Camera-type eye (tissue), 1 donor: ENCODE measurements at places on chromosomes 12 and 14. TPM values are rescaled to one million over a fixed set of nuclear protein-coding genes. Genes with fewer than 3 reads are reported as not detected.

The RNASE3 gene
- total RNA-seq, result not detected

The OR4E2 gene
- total RNA-seq, result not detected

The SSTR1 gene
- total RNA-seq, result 3.2 TPM

The ANKRD33 gene
- 4.2 TPM for total RNA-seq

The CMKLR1 gene
- total RNA-seq, result 4.0 TPM

The WNT1 gene
- total RNA-seq, result not detected

The PTPRO gene
- total RNA-seq, result 51.3 TPM

The CCDC196 gene
- total RNA-seq, result not detected

The KLRC1 gene
- total RNA-seq, result 0.27 TPM

The NINJ2 gene
- total RNA-seq, result 0.93 TPM

The OR6C2 gene
- not detected for total RNA-seq

The LRRC10 gene
- total RNA-seq, result not detected

The AMDHD1 gene
- 5.8 TPM for total RNA-seq

The NFKBIA gene
- 149 TPM for total RNA-seq

The GLIPR1L2 gene
- 4.5 TPM for total RNA-seq

The NEUROD4 gene
- 367 TPM for total RNA-seq

The HAL gene
- total RNA-seq, result 0.49 TPM

The DHRS4 gene
- total RNA-seq, result 13.3 TPM

The KRT6C gene
- not detected for total RNA-seq
